WTC11 (cell line): ENCODE measurements at places on chromosomes 1 and 21. TPM values are rescaled to one million over a fixed set of nuclear protein-coding genes. Genes with fewer than 3 reads are reported as not detected.
A peak's percentile ranks its signal among the peaks of the same experiment; 100 is the strongest.

DUSP23 gene
- total RNA-seq = 35.2 to 52.1 TPM (median 47.5 TPM) in 3 replicates

GRCh38 chr1:241532864-241533263, 686 bp downstream of the KMO start:
- DNase-seq = no peak

DNA sequence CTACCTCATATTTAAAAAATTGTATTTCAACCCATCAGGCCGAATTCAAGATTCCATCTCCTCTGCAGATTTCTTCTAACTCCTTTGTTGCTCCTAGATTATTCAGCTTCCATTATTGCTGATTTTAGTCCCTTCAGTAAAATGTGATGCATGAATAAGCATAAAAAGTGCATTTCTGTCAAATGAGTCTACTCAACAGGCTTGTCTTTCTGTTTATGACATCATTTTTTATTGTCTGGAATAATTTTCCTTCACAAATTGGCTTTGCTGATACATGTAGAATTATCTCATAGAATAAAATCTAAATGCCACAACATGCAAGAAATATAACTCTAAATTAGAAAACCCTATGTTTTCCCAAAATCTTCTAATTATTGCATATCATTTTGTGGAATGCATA, 1.6 kb upstream of the OR2M5 start:
- DNase-seq = no peak

DNA sequence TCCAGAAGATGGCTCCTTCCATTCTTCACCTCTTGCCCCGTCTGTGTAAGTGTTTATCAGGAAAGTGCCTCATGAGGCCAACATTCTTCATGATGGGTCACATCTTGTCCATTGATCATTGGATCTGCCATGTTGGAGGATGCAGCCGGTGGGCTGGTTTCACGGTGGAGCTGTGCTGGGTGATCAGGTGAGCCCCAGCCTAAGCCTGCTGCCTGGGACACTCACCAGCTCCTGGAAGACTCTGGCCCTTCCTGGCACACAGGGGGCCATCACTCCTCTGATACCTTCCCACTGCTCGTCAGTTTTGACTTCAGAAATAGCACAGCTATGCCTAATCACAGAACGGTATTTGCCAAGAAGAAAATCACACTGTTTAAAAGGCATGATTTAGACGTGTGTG, 38.3 kb downstream of the UBASH3A start:
- no peak for DNase-seq

DNA sequence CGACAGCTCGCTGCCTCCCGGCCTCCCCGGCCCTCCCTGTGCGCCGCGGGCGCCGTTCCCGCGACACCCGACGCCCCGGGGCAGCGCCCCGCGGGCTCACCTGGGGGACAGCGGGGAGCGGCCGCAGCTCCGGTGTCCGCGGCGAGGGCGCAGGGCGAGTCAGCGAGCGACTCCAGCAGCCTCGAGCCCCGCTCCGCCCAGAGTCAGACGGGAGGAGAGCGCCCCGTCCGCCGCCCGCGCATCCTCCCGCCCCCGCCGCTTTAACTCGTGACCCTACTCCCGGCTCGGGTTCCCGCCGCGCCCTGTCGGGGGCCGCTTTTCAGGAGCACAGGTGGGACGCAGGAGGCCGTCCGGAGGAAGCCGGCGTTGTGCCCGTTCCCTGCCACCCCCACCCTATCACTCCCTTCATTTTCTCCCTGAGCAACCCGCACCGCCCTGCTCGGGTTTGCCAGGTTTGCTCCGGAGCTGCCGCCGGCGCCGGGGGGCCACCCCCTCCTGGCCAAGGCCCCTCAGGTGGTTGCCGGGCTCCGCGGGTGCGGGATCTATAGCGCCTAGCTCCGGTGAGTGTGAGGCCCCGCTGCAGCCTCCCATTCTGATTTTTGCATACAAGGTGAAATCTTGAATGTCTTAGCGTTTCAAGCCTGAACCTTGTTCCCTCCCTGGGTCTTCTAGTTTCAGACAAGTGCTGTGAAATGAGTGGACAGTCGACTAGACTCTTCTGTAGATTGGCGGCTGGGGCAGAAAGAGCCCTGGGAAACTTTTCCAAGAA, at the start of gene MCOLN3:
TSS of gene MCOLN3 (minus strand) at position 205 of the 769 bp plus-strand sequence. CDS start 3,140 bp downstream, outside the sequence.
- DNase-seq = peak; percentile 68

DNA sequence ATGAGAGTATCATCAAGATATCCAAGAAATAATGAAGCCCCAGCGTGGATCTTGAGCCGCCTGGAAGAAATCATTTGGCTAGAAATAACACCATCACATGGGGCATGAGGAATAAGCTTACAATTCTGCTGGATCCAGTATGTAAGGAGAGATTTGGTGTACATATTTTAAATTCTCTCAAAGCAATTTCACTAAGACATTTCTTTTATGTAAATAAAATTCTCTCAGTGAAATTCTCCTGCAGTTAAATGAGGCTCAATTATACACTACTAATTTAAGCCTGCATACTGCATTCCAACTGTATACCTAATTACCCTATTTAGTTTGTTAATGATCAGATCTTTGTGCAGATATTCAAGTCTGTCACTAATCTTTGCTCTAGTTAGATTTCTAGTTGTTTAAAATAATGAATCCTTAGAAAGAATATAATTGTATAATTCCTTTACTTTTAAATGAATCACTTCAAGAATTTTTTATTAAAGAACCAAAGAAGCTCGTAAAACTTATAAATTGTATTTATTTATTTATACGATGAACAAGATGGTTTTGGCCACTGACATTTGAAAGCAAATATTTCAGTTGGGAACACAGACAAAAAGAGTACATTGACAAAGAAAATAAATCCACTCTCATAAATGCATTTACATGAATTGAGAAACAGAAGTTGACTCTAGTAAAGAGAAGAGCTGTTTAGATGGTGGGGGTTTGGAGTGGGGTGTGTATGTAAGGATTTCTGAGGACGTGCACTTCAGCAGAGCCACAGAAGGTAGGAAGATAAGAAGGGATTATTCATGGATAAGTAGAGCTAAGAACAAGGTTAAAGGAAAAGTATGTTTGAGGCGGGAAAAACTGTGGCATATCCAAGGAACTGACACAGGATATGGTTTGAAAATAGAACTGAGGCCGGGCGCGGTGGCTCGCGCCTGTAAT, 466.8 kb downstream of the DSCAM start:
- DNase-seq = no peak

GRCh38 chr1:176691251-176692228, 228.6 kb downstream of the PAPPA2 start:
- DNase-seq = peak; percentile 30

AKR7A3 gene
- total RNA-seq = 1.3 to 1.5 TPM (median 1.5 TPM) in 3 replicates

GRCh38 chr1:170175041-170175440, 29.3 kb downstream of the NTMT2 start:
- no peak for DNase-seq

- DNase-seq = no peak
These were observed 6.6 kb downstream of the EPHB2 start for GRCh38 chr1:22717037-22717760.

NID1 gene
- total RNA-seq = 19.2 to 29.8 TPM (median 28.6 TPM) in 3 replicates

OR2T11 gene
- total RNA-seq = not detected in 3 replicates

DNA sequence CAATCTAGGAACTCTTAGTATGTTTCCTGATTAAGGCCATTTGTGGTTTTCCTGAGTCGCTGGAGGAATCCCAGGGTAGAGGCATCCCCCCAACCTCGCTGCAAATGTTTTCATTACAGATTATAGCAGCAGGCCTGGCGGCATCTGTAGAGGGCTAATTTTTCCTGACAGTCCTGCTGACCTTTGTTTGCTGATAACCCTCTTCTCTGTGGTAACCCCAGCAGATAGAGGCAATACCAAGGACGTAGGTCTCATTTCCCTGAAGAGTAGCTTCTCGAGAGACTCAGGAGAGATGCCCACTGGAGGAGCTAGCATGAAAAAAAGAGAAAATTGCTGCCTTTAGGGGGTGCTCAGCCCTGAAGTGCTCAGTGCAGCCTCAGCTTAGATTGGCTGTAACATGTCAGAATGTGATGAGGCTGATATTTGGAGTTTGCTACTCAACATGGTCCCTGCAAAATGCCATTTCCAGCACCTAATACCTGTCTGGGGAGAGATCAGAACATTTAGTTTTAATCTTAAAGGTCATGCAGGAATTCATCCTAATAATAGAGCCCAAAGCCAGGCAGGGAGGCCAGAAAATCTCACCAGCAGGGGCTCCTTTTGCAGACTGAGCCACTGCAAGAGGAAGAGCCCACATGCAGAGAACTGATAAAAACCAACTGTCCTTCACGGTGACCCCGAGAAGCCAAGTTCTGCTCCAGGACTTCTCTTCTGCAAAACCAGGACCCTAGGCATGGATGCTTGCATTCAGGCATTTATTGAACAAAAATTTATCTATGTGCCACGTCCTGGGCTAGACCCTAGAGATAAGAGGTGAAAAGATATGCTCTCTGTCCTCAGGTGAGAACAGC, 184.5 kb downstream of the KAZN start:
- DNase-seq = no peak

PTPN7 gene
- total RNA-seq = 0.98 to 1.1 TPM (median 1.1 TPM) in 3 replicates

DNA sequence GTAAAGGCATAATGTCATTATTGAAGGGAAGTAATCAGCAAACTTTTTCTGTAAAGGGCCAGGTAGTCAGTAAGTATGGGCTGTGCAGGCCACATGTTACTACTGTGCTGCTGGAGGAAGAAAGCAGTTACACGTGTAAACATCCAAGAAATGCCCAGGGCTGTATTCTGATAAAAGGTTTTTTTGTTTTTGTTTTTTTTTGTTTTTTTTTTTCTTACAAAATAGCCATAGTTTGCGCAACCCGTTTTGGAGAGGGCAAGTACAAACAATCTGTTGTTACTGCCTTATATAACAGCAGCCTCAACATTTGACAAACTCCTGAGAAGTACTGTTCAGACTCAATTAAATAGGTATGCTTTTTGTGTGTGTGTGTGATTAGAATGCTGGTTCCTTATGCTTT, 26.7 kb upstream of the MTMR11 start:
- DNase-seq = no peak

GRCh38 chr1:177983077-177983476, 13.2 kb upstream of the SEC16B start:
- no peak for DNase-seq

- no peak for DNase-seq
These were observed 90.6 kb upstream of the CACNA1E start for GRCh38 chr1:181392613-181393220.

DNA sequence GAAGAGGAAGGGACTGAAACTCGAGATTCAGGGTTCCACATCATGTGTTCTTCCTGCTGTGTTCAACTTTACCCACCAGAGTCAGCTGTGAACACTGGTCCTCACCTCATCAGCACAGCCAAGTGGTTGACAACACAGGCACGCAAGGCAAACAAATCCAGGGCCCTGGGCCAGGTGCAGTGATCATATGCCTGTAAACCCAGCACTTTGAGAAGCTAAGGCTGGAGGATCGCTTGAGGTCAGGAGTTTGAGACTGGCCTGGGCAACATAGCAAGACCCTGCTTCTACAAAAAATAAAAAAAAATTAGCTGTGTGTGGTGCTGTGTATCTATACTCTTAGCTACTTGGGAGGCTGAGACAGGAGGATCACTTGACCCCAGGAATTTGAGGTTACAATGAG, 8.4 kb upstream of the XKR8 start:
- no peak for DNase-seq

DNA sequence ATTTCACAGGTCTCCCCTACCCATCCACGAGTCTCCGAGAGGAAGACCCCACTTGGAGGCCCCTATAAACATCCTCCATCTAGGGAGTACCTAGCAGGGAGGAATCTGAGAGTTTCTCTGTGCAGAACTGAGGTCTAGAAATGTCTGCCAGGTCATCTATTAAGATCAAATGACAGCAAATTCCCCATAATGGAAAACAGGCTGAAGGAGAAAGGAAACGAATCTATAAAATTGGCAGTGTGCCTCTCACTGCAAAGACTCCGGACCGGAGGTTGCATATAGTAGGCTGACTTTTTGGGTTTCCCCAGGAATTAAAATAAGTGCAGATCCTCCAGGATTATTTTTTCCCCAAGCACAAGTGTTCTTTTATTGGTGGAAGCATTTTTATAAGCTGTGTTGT, 57.7 kb downstream of the NMNAT2 start:
- no peak for DNase-seq

MX1 gene
- total RNA-seq = 3.6 to 4.6 TPM (median 4.0 TPM) in 3 replicates

CRYAA gene
- total RNA-seq = not detected in 3 replicates

DNA sequence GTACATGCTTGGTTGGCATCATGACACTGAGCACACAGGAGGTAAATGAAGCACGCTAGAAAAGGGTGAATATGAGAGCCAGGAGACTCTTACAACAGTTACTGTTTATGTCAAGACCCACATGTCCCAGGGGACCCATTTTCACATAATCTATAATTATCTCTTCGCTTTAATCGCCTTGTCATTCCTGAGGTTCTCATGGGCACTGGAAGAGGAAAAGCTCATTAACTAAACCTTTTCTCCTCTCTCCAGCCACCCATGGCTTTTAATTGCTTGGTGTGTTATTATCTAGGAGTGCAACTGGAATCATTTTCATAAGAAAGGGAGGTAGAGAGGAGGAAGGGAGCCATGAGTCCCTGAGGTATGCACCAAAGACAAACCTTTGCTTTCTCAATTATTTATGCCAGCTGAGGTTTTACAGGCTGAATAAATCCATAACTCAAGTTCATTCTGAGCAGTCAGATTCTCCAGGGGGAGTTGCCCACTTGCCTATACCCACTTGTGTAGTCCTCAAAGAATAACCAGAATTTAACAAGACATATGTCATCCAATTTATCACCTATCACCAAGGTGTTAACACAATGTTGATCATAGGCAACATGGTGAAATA, 77.4 kb downstream of the ACBD6 start:
- no peak for DNase-seq
